ENCODE measurements at places on chromosomes 1 and 21. TPM values are rescaled to one million over a fixed set of nuclear protein-coding genes. Genes with fewer than 3 reads are reported as not detected.
A peak's percentile ranks its signal among the peaks of the same experiment; 100 is the strongest.

DNA sequence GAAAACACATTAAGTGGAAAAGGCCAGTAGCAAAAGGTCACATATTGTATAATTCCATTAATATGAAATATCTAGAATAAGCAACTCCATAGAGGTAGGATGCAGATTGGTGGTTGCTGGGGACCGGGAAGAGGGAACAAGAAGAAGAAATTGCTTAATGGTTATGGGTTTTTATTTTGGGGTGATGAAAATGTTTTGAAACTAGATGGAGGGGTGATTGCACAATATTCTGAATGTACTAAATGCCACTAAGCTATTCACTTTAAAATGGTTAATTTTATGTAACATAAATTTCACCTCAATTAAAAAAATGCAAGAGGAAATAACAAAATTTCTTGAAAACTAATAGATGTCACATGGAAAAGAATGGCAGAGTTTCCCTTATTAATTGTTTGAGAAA, 6.7 kb downstream of the KIAA0040 start:
- no peak for DNase-seq

- no peak for DNase-seq
Observed at GRCh38 chr1:38743184-38743583, 116.4 kb downstream of the RRAGC start.

GRCh38 chr1:99084562-99084961, 79.9 kb upstream of the PLPPR5 start:
- DNase-seq, result no peak

Gene GUCA2A
- total RNA-seq, result not detected

GRCh38 chr1:167782946-167783345, 61.2 kb downstream of the MPZL1 start:
- no peak for DNase-seq

DNA sequence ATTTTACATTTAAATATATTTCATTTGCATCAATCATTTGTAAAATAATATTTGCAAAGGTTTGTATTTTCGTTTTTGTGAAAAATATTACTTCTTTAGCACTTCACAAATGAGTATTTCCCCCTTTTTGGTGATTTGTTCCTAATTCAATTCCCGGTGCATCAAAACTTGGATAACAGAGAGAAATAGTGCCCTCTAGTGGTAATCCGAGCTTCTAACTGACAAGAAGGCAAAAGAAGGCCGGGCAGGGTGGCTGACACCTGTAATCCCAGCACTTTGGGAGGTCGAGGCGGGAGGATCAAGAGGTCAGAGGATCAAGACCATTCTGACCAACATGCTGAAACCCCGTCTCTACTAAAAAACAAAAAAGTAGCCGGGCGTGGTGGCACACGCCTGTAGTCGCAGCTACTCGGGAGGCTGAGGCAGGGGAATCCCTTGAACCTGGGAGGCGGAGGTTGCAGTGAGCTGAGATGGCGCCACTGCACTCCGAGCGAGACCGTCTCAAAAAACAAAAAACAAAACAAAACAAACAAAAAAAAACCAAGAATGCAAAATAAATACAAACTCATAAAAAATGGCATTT, 137.7 kb downstream of the COL11A1 start:
- DNase-seq, result no peak

DNA sequence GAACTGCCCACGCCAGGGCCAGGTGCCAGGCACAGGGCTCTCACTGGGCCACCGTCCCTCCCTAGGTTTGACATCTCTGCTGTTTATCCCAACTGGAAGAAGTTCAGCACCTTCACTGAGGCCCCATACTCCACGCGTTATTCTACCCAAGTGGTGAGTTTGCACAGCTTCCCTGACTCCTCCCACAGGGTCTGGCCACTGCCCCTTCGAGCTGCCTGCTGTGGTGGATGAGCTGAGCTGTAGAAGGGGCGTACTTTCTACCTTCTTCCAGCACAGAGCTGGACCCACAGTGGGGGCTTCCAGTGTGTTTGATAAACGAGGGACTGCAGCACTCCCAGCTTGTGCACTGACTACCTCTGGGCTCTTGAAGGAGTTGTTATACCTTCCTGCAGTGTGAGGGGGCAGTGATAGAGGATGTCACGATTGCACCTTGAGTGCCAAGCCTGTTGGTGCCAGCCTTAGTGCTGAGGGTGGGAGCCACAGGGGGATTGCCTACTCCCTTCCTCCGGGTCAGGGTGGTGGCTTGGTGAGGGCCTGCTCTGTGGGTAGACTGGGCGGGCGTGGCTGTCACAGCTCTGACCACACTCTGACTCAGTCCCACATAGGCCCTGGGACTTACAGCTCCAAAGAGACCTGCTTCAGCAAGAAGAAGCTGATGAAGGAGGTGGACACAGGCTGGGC, 5.9 kb upstream of the TTC22 start:
- DNase-seq, result no peak

- DNase-seq, result no peak
Observed at GRCh38 chr1:81548918-81549587, 251.7 kb upstream of the ADGRL2 start.

GRCh38 chr1:192407206-192407605, 90.4 kb downstream of the RGS21 start:
- no peak for DNase-seq

- DNase-seq, result no peak
Observed at GRCh38 chr1:169132512-169133227, 26.2 kb downstream of the ATP1B1 start.

Gene KRTAP13-2
- total RNA-seq, result not detected

Gene ECM1
- total RNA-seq, result 1.2 TPM

Gene GPR137B
- 11.2 TPM for total RNA-seq

Gene UBL4B
- not detected for total RNA-seq

DNA sequence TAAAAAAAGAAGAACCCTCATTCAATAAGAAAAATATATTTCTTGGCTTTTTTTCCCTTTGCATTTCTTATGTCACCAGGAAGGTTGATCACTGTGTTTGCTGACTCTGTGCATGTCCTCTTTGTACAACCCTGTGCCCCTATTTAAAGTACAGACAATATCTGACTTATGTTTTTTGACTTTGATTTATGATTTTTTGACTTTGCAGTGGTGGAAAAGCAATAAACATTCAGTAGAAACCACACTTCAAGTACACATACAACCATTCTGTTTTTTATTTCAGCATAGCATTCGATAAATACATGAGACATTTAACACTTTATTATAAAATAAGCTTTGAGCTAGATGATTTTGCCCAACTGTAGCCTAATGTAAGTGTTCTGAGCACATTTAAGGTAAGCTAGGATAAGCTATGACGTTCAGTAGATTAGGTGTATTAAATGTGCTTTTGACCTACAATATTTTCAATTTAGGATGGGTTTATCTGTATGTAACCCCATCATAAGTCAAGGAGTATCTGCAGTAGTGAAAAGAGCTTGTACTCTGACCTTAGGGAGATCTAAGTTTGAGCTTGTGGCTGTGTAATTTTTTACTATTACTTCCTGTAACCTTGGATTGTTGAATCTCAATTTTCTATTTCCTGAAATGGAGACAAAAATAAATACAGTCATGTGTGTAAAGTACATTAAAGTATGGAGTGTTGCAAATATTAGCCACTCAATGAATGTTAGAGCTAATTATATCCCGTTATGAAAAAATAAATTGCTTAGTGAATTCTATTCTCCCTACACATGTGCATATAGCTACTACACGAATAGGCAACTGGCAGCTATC, 1.2 kb downstream of the RNASEL start:
- no peak for DNase-seq

- DNase-seq, result no peak
Observed at GRCh38 chr21:41967708-41968107, 13.9 kb upstream of the C2CD2 start.

DNA sequence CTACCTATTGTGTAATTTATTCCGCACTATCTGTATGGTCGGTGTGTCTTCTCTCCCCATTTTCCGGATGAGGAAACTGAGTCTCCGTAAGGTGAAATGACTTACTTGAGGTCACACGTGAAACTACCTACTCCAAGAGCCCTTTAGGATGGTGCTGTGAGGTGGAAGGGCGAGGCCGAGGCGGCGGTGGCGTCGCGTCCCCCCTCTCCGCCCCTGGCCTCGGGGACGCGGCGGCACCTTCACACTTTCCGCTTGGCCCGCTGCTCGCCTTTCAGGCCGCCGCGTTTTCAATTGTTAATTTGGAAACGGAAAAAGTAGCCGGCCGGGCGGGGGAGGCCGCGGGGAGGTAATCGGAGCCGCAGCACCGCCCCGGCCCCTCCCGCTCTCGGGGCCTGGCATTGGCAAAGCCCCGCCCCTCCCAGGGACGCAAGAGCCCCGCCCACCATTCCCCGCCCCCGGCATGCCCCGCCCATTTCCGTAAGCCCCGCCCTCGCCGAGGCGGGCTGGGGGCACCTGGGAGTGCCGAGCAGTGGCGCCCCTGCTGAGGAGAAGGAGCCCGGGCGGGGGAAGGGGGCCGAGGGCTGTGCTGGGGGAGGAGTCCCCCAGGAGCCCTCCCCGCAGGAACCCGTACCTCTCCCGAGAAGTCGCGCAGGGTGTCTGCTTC, 18.6 kb downstream of the KCNQ4 start:
- peak; percentile 86 for DNase-seq

Gene VCAM1
- not detected for total RNA-seq

- no peak for DNase-seq
Observed at GRCh38 chr21:36656138-36656537, 42.8 kb upstream of the SIM2 start.

DNA sequence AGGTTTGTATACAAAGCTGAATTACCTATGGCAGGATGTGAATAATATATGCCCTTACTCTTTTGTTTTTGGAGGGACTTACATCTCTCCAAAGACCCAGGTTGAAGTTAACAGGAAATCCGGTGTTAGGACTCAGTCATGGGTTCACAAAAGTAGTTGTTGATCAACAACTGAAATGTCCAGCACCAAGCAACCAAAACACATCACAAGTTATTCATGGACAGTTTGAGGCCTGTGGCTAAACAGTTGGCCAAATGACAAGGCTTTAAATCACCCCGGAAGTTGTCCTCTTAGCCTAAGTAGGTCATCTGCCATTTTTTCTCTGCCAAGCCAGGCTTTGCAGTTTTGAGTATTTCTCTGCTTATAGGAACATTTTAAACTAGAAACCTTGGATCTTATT, 89.9 kb downstream of the CD247 start:
- no peak for DNase-seq

Gene TDRD5
- not detected for total RNA-seq
